ENCODE measurements at places on chromosomes 1 and 21.

GRCh38 chr1:119795261-119796200, 15.7 kb downstream of the REG4 start:
- no peak for DNase-seq

- DNase-seq: peak; percentile 62
These were observed 9.2 kb downstream of the SFT2D2 start for GRCh38 chr1:168234846-168235547.

DNA sequence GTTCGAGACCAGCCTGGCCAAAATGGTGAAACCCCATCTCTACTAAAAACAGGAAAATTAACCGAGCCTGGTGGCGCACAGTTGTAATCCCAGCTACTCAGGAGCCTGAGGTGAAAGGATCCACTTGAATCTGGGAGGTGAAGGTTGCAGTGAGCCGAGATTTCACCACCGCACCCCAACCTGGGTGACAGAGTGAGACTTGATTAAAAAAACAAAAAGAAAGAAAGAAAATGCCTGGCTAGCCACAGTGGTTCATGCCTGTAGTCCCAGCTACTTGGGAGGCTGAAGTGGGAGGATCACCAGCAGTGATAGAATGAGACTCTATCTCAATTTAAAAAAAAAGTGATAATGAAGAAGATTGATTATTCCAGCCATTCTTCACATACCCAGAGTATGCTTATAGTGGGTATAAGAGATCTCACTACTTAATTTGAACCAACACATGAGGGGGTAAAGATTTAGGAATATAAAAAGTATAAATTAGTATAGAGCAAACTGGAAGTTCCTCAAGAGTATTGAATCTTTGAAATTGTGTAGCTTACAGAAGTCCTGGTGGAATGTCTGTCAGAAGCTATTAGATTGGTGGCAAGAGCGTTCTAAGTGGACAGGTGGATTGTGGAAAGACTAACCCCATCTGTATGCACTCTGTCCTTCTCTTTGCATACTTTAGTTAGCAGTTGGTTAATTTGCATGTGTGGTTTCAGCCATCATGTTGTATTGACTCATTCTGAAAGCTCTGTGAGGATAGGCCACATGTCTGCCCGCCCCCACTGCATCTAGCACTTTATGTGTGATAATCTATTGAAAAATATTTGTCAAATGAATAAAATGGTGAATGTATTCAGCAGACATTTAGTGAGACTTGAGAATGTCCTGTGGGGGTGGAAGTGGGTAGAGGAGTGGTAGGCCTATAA, 25.0 kb downstream of the RLF start:
- DNase-seq: peak; percentile 44

- no peak for DNase-seq
These were observed 4.7 kb downstream of the RPS6KC1 start for GRCh38 chr1:213055767-213056166.

DNA sequence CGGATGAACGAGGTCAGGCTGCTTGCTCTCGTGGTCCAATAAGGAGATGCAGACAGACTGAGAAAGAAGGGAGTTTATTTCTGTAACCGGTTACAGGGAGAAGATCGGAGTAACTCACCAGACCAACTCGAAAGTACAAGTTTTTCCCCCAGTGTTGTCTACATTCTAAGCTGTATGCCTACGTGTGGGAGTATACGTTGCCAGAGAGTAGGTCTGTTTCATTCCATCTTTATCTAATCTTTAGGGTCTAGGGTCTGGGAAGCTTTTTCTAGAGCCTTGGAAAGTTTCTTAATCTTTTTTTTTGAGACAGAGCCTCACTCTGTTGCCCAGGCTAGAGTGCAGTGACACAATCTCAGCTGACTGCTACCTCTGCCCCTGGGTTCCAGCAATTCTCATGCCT, 4.7 kb upstream of the PADI1 start:
- no peak for DNase-seq

DNA sequence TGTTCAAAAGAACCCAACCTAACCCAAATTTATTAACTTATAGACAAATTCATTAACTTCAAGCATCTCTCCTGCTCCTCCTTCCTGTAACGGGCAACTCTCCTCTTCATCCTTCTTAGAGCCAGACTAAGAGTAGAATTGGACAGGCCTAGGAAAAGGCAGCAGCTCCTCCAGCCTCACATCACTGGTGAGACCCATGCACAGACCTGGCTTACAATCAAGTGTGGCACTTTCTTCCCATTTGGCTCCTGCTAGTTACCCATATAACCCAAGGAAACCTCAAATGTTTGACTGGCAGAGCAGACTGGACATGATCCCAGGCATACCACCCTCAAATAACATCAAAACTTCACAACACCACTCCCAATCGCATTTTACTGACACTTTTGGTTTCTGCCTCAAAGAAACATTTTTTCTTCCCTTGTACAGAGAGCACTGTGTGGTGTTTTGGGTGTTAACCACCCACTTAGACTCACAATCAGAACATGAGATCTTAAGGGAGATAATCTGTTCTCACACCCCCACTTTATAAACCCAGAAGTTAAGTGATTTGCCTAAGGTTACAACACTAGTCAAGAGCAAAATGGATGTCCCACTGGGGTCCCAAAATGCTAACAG, 101.4 kb downstream of the SIPA1L2 start:
- no peak for DNase-seq

DNA sequence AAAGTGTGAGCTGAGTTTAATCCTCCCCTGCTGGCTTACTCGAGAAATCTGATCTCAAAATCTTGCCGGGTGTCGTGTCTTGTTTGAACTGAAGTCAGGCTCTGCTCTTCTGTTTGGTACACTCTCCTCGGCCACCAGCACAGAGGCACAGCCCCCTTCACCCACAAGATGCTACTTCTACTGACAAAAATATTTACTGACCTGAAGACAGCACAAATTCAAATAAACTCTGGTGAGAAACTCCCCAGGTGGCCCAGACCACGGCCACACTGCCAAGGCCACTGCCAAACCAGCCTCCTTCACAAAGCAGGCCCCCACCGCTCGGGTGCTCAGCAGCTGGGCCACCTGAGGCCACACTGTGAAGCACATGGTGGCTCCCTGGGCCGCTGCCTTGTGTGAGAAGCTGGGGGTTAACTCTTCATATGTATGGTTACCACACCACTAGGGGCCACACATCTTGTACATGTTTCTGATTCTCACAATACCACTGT, 80.6 kb downstream of the TGFBR3 start:
- DNase-seq: no peak

- DNase-seq: no peak
These were observed 52.7 kb downstream of the DHRS3 start for GRCh38 chr1:12565094-12565965.

- DNase-seq: no peak
These were observed 11.5 kb downstream of the AK2 start for GRCh38 chr1:33025180-33025569.

- DNase-seq: no peak
These were observed 797.3 kb downstream of the PLA2G4A start for GRCh38 chr1:187626056-187626455.

- no peak for DNase-seq
These were observed 60.1 kb downstream of the ELK4 start for GRCh38 chr1:205571747-205572146.

- peak; percentile 30 for DNase-seq
These were observed at the start of gene SIM2 for GRCh38 chr21:36698981-36699545. SIM2 (plus strand) TSS chr21:36699115; CDS start chr21:36699747, 632 bp downstream.

DNA sequence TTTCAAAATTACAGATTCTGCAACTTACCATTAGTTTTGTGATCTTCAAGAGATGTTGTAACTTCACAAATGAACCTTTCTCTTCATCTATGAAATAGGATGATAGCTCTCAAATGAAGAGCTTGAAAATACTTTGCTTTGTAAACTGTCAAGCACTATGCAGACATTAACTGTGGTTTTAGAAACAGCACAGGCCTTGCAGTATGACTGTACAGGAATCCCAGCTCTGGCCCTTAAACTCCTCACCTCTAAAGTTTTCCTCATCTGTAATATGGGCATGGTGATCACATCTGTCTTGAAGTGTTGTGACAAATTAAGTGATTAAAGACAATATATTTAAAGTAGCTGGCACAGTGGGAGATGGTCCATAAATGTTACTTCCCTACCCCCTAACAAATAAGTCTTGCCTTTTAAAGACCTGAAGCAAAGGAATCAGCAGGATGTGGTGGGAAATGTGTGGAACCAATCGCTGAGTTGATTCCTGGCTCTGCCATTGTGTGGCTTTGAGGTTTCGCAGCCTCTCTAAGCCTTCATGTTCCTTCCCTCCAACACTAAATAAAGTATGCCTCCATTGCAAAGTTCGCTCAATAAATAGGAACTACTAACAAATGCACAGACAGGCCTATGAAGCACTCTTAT, 5.5 kb upstream of the PTP4A2 start:
- peak; percentile 30 for DNase-seq

DNA sequence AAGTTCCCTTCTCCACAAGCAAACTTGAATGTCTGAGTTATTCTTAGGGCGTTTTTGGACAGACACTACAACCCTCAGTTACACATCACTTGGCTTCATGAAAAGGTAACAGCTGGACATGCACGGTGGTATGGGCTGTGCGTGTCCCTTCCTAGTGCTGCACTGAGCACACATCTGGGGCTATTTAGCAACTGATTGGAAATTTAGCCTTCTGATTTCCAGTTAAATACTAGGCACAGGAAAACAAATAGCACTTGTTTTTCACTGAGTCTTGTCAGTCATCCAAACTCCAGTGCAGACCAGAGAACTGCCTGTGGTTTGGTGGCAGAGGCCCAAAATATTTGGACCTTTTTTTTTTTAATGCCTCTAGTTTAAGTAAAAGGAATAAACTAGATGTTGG, 134.7 kb downstream of the TGFBR3 start:
- peak; percentile 91 for DNase-seq

DNA sequence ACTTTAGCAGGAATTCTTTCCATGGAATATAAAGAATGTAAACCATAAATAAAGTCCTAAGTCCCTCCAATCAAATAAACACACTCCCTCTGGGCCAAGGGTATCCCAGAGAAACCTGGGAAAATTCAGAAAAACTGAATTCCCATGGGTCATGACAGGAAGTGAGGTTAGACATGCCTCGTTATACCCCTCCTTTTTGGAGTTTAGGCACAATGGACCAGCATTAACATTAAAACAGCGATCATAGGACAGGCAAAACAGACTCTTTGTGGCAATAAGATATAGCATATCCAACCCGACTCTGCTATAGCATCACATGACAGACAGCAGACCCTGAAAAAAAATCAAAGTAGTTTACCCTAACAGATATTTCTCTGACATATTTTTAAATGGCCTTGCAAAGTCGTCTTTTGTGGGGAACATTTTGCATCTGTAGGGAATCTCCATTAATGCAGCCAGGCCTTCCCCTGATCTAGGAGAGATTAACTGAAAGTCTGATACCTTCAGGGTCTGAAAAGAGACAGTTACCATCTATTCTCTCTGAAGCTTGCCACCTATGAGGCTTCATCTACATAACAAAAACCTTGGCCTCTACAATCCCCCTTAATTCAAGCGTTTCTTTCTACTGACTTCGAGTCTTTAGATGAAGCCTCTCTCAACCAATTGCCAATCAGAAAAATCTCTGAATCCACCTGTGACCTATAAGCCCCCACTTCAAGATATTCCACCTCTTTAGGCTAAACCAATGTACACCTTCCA, 143.0 kb upstream of the KCNK1 start:
- DNase-seq: no peak

- no peak for DNase-seq
These were observed 8.7 kb upstream of the SNAPIN start for GRCh38 chr1:153649863-153650235.

- DNase-seq: no peak
These were observed 9.5 kb upstream of the GSTM3 start for GRCh38 chr1:109750241-109750882.

DNA sequence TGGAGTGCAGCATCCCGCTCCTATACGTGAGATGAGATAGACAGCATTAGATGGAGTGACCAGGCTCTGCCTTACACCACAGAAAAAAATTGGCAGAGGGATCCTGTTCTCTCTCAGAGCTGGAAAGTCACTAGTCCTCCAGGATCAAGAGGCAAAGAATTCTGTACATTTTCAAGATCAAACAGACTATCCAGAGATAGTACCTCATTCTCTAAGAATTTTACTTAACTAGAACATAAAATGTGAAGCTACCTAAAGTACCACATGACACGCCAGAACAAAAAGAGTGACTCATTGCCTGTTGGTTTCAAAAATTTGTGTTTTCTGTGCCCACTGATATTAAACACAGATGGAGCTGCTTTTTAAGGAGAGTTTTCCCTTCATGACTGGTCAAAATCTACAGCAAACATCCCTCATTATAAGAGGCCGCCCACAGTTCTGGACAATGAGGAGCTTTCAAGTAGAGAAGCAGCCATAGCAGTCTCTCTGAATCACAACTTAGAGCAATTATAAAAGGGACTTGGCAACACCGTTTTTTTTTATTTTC, 32.3 kb downstream of the CD160 start:
- peak; percentile 98 for DNase-seq

DNA sequence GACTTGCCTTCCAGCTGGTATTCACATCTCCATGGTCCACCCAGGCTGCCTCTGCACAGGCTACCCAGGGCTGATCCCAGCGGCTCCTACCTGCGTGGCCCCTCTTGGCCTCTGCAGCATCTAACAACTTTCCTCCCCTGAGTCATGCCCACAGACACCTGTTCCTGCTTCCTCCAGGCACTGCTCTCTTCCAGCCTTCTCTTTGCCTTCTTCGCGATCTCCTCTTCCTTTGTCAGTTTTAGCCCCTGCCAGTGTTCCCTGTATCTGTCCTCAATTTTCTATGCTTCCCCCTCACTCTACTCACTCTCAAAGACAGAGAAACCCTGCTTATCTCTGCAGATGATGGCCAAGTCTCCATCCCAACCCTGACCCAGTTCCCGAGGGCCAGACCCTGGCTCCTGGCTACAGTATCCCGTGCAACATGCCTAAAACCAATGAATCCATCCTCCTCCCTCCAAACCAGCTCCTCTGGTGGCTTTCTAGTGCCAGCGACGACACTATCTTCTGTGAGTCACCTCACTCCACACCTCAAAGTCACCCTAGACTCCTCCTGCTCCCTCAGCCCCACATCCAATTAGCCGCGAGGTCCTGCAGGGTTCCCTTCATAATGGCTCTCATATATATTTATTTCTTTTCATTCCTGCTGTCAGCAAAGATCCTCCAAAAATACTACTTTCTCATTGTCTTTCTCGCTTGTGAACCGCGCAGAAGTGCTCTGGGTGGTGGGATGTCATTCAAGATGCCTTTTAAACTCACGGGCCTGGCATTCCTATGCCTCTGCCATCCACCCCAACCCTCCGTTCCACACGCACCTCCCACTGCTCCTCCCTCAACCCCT, 259.2 kb downstream of the TOMM20 start:
- DNase-seq: no peak

- DNase-seq: no peak
These were observed 21.5 kb downstream of the WLS start for GRCh38 chr1:68210829-68211228.

Measured in fibroblast of mammary gland (primary cell).